ENCODE measurements at places on chromosomes 5 and 9.

DNA sequence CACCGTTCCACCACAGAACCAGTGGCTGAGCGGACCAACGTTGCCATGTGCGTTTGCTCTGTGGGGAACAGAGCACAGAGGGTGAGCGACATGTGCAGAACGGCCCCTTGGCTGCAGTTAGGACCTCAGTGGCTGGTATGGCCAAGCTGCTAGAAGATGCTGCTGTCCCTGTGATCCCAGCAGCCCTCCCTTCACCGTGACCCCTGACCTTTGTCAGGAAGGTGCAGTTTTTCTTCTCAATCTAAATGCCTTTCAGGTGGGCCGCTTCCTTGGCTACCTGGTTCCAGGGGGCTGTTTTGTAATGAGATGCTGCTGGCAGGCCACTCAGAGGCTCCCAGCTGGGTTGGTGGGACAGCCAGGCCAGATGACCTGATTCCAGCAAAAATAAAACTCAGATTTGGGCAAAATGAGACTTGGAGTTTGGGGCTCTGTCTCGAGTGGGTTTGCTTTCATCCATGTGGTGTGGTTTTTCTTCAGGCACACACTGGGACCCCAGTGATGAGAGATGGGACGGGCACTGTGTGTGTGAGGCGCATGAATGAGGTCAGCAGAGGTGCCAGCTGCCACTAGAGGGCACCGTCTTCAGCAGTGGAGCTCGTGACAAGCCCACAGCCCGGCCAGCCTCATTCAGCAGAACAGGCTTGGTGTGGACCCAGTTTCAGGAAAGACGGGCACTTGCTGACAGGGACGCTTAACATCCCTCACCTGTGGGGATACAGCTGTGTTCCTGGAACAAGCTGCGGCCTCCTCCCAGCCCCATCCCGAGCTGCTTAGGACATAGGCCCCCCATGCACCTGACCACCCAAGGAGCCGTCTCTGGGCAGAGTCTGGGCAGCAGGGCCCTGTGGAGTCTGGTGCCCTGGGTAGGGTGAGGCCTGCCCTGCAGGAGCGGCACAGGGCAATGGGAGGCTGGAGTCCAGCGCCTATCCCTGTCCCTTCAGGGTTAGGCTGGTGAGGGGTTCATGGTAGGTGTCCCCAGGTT lies 4.1 kb downstream of the MRPS2 start:
- no peak for DNase-seq

DNA sequence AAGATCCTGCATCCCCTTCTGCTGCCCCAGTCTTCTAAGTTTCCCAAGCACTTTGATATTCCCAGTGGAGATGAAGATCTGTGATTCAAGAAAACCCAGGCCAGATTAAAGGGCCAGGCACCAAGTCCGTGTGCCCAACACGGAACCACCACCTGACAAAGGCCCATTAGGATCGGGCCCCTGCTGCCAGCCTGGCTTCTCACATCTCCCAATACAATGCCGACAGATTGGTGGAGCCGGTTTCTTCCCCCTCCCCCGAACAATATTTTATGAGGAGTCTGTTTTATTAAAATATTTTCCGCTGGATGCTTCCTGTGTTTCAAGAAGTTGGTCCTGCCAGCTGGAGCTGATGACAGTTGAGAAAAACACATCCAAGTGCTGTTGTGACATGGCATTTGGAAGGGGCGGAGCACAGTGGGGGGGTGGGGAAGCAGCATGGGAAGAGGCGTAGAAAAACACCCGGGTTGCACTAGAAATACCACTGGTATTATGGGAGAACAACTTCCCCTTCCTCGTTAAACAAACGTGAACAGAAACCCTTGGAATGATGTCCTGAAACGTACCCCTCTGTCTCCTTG lies 45.0 kb downstream of the CRB2 start:
- DNase-seq = no peak

DNA sequence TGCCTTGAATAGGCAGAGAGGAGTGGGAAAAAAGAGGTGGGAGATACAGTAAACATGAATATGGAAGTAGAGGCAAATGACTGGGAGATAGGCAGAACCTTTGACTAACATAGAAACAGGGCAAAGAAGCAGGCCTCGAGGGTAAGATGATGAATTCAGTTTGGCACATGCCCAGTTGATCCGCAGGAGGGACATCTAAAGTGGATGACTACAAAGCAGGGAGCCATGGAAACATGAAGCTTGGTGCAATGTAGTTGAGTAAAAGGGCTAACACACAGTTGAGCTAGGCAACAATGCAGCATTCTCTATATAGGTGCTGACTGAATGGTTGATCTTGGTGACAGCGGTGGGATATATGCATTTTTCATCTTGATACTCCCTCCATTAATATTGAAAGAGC lies 253.8 kb downstream of the DMRT2 start:
- DNase-seq = no peak

GRCh38 chr5:157050050-157050449 lies 8.9 kb downstream of the HAVCR1 start:
- DNase-seq = no peak

DNA sequence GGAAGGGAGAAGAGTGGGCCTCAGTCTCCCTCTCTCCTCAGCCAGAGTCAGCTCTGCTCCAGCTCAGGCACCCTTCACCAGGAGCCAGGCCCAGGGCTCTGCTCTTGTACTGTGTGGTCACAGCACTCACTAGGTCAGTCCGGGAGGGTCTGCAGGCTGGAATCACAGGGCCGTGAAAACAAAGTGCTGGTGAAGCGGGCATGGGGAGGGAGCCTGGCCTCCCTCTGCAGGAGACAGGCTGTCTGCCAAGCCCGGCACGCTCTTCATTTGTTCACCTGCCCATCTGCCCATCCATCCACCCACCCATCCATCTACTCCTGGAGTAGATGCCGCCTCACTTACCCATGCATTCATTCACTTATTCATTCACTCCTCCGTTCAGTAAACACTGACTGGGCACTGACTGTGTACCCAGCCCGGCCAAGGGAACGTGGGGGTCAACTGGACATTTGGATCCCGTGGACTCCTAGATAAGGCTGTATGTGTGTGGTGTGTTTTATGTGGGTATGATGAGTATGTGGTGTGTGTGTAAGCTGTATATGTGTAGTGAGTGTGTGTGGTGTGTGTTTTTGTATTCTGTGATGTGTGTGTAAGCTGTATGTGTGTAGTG lies 3.6 kb downstream of the SPAAR start:
- DNase-seq = no peak

- DNase-seq = no peak
These were observed 14.3 kb downstream of the DEPDC1B start for GRCh38 chr5:60685700-60686099.

DNA sequence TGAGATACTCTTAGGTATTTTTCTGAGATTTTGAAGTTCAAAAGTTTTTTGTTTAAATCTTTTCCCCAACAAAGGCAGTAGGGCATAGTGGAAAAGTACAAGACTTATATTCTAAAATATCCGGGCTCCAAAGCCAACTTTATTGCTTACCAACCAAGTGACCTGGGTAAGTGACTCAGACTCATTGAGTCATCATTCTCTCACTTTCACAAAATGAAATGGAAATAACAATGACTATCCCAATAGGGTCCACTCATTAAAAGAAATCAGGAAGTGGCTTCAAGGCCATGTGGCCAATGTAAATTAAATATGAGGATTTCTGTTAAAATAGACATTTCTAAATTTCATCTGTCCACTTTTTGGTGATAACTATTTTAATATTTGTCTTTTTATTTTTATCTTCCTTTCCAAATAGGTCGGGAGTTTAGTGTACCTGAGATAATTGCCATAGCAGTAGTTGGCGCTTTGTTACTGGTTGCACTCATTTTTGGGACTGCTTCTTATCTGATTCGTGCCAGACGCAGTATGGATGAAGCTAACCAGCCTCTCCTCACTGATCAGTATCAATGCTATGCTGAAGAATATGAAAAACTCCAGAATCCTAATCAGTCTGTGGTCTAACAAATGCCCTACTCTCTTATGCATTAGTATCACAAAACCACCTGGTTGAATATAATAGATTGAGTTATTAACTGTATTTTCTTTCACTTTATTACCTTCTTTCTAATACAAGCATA lies 15.5 kb downstream of the TYRP1 start:
- no peak for DNase-seq

GRCh38 chr5:88883836-88884607 lies 1.0 kb upstream of the MEF2C start:
- no peak for DNase-seq

DNA sequence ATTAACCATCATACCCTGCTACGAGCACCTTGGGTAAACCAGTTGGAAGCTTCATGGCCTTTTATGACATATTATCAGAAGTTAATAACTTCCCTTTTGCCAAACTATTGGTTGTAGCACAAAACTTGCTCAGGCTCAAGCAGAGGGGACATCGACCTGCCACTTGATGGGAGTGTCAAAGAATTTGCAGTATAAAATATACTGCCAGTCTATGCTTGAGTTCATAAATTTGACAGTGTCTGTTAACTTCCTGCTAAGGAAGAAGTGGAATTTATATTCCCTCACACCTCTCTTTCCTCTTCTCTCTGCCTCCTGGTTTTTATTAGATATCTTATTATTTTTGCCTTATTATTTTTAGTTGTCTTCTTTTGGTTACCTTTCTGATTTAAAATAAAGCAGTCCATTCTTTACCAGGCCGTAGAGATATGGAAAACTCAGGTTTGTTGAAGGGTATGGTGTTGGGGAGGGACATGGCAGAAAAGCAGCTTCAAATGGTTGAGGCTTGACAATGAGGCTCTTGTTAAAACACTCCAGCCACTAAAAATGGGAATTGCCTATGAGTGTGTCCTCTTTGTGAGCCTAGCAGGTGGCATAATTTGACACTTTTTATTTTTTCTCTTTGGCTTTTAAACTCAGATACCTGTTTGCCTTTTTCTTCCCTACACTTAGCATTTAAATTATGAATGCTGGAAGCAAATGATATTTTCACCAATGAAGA lies 298.0 kb downstream of the DOCK8 start:
- DNase-seq = no peak

GRCh38 chr9:134485653-134486052 lies 155.9 kb upstream of the COL5A1 start:
- no peak for DNase-seq

All from renal cortex interstitium (tissue), 15 donors.